ENCODE measurements at places on chromosomes 4 and X. TPM values are rescaled to one million over a fixed set of nuclear protein-coding genes. Genes with fewer than 3 reads are reported as not detected.
A peak's percentile ranks its signal among the peaks of the same experiment; 100 is the strongest.

GRCh38 chrX:9644335-9644734 lies 121.3 kb downstream of the GPR143 start:
- DNase-seq = peak; percentile 23

- DNase-seq = no peak
Measured at GRCh38 chr4:185396724-185397385, at the start of gene ANKRD37. Gene ANKRD37, plus strand, starts transcription at chr4:185396841. Its CDS starts 83 bp downstream, at chr4:185396924.

- no peak for DNase-seq
Measured at GRCh38 chrX:19281256-19281655, 62.5 kb upstream of the PDHA1 start.

DNA sequence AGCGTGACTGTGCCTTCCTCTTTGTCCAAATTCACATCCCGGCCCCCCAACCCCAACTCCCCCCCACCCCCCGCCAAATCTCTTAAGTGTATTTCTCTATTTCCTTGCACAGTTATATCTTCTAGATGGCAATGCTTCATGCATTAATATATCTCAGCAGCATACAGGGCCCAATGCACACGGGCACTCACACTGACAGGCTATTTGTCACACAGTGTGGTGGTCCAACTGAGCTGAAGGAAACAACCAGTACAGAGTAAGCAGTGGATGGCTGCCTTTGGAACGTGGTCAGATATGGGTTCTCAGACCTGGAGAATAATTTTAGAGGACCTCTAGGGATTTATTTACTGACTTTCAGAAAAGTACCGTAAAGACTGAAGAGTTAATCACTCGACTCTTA lies 681 bp downstream of the EXOC1 start:
- DNase-seq = no peak

GRCh38 chrX:33416273-33416805 lies 205.0 kb upstream of the DMD start:
- no peak for DNase-seq

GRCh38 chr4:11729548-11729947 lies 300.9 kb upstream of the HS3ST1 start:
- no peak for DNase-seq

DNA sequence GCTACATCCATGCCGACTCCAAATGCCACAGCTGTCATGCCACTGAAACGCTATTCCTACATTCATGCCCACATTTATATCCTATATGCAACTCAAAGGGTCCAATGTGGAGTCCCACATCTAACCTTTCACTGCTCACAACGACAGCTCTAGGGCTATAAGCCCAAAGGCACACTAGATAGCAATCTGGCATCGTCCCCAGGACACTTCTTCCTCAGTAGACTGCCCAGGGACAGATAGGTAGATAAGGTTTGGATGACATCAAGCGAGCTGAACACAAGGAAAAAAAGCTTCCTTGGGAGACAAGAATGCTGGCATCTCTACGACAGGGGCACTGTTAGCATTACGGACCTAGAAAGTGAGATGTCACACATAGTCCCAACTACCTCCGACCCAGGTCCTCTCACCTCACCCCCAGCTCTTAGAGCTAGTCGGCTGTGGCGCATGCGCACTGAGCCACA lies 685 bp downstream of the RAB9B start:
- DNase-seq = no peak

DNA sequence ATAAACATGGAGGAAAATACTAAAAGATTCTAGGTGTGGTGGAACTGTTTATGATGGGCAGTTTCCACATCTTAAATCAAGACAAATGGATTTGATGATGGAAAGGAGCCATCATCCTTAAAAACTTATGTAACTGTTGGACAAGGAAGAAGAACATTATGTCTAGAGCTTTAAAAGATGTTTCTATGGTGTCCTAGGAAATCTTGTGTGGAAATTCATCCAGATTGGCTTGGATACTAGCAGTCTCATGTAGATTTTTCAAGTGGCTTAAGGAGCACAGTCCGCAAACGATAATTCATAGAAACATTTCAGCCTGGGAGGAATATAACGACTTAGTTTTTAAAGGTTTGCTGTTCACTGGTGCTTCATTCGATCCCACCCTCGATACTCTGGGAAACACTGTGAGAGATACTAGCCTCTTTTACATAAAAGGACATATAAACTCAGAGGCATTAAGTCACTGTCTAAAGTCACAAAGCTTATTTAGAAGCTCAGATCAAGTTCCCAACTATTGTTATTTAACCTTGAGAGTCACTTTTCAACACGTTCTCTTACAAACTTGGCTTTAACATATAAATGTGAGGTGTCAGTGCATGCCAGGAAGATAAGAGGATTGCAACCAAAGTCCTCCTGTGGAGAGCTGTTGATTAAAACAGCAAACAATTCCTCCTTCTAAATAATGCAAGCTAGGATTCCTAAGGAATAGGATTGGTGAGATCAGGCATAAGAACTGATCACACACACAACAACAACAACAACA lies 135.7 kb upstream of the SCML1 start:
- no peak for DNase-seq

DNA sequence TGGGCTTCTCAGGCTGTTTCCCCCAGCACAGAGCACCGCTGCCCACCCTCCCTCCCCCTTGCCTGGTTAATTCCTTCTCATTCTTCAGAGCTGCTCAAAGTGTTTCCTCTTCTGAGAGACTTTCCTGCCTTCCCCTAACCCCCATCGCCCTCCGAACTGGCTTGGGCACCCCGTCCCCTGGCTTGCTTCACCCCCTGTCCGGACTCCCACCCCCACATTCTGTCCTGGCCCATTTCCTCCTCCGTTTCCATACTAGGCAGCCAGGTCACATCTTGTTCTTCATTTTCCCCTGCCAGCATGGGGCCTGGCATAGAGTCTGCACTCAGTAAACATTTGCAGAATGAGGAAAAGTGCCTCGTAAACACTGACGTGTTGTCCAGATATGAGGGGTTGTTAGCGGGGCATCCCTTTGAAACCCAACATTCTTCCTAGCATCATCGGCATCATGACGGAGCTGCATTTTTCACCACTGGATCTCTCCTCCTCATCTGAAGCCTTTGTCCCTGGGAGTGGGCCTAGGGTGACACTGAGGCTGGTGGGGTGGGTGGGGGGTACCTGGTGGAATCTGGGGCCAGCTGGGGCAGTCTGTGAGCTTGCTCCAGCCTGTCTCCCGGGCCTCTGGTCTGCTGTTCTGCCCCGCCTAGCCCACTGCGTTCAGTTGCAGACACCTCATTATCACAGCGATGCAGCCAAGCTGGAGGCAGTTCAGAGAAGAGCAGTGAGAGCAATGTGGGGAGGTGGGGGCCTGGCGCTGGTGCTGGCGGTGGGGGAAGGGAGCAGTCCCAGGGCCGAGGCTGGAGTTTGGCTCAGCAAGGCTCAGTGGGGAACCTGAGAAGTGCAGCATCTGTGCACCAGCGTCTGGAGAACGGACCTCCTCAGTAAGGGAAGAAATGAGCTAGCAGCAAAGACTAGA lies 149.4 kb upstream of the PJA1 start:
- no peak for DNase-seq

- DNase-seq = no peak
Measured at GRCh38 chr4:79247695-79248394, 78.0 kb downstream of the NAA11 start.

- DNase-seq = peak; percentile 54
Measured at GRCh38 chr4:76993787-76994641, 44.5 kb downstream of the SEPTIN11 start.

- DNase-seq = no peak
Measured at GRCh38 chr4:151721466-151721865, 39.3 kb downstream of the GATB start.

GRCh38 chrX:66672106-66672505 lies 33.2 kb upstream of the EDA2R start:
- no peak for DNase-seq

DNA sequence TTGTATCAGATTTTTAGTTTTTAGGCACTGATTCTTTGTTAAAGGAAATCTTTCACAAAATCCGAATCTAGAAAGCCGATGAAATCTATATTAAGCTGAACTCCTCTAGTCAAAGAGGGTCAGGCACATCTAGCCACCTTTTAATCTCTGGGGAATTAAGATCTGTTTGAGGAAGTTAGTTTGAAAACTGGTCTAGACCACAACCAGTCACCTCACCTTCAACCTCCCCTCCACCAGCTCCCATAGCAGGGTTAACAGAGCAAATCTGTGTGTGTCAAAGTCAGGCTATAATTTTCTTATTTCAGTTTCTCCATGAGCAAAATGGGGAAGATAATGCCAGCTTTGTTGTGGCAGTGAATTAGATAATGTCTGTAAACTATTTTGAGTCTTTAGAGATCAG lies 110.0 kb upstream of the IGFBP7 start:
- DNase-seq = no peak

DNA sequence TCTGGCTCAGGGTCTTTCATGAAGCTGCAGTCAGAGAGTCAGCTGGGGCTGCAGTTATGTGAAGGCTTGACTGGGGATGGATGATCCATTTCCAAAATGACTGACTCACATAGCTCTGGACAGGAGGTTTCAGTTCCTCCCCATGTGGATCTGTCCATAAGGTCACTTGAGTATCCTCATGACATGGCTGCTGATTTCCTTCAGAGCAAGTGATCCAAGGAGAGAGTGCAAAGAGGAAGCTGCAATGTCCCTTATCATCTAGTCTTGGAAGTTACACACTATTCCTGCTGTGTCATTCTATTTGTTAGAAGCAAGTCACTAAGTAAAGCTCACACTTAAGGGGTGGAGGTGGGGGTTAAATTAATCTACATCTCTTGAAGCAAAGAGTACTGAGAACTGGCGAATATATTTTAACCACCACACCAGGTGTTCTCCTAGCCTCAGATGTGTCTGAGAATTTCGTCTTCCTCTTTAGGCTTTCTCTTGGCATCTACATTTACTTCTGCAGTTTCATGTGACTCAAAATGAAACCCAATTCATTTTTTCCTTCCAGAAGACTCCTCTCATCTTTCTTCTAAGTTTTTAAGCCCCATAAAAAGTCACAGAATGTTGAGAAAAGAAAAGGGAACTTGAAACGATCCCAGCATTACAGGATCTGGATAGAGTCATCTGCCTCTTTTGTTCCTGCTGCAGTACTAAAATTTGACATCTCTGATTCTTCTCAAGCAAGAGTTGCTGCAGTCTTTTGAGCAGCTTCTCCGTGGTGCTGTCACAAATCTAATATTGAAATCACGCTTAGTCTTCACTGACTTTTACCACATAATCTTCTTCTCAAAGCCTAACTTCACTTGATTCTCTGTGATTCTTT lies 3.8 kb upstream of the GRPR start:
- DNase-seq = no peak

GRCh38 chrX:14616301-14616700 lies 87.0 kb downstream of the GLRA2 start:
- no peak for DNase-seq

GRCh38 chr4:144701683-144702233 lies 55.8 kb downstream of the HHIP start:
- no peak for DNase-seq

GRCh38 chr4:110247591-110247990 lies 49.2 kb upstream of the ELOVL6 start:
- no peak for DNase-seq

- DNase-seq = no peak
Measured at GRCh38 chrX:137567682-137568232, 1.8 kb downstream of the ZIC3 start.

GRCh38 chr4:186161138-186161537 lies 30.2 kb upstream of the CYP4V2 start:
- DNase-seq = peak; percentile 31

GRCh38 chr4:37070041-37070440 lies 174.5 kb upstream of the NWD2 start:
- DNase-seq = no peak

DNA sequence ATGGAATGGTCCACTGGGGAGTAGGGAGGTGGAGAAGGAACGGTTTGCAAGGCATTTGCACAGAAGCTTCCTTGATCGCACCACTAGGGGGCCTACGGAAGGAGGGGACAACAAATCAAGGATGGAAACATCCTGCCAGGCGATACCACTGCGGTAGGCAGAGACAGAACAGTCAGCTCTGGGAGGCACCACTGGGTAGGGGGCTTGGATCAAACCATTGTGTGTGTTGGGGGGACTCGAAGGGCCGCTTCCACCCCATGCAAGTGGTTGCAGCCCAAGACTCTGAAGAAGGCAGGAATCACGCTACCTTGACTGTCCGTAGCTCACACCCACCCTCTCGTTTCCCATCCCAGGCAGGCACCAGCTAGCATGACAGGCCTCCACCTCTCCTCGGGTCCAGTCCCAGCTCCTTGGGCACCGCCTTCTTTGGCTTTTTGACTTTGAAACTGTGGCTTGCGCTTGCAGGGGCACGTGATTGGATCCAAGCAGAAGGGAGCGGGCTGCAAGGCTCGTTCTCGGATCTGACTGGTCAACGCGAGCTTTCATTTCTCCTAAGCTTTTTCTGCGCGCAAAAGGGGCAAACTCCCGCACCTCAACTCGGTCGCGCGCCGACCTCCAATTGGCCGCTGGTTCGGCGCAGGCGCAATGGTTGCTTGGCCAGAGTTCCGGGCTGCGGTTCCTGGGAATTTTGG lies 28.4 kb downstream of the GAGE1 start:
- no peak for DNase-seq

DNA sequence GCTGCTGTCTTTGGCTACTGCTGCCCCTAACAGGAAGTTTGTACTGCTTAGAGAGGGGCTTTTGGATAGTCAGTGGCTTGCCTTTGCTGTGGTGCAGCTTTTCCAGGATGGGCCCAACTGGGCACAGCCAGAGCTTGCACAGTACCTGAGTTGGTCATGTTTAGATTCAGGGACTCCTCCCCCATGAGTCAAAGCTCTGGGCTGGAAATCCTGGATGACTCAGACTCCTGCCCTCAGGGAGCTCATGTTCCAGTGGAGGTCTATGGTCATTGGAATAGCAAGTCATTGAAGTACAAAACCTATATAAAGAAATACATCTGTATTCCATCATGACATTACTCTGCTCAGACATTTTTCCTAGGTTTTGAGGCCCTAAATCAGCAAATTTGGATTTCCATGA lies 66.7 kb upstream of the PJA1 start:
- no peak for DNase-seq

DNA sequence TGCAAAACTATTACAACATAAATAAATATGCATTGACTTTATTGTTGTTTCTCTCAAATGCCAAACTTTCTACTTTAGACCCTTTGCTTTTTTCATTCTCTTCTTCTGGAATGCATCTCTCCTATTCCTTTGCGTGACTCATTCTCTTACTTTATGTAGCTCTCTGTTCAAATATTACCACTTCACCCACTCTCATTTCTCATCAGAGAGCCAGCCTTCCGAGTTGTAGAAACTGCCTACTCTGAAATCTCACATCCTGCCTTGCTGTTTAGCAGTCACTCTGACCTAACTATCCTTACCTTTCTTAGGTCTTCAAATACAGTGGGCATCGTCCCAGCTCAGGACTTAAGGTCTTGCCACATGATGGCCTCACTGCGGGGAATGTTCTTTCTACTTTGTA lies 143.5 kb downstream of the GALNTL6 start:
- no peak for DNase-seq

DNA sequence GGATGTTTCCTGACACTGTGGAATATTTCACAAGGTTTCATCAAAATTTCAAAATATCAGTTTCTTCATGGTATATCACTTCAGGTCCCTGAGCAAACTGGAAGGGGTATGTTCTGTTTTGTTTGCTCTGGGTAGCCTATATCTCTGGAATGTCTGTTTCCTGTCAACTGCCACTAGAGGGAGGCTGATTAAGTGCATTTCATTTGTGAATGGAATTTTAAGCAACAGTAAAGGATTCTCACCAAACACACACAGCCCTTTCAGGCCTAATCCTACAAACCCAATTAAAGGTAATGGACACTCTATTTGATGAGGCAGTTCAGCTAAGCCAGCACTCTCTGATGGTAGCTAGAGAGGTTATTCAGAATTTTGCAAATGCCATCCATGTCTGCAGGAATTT lies 307.1 kb downstream of the TEX13A start:
- no peak for DNase-seq

The BTK gene
- not detected for total RNA-seq

The NPFFR2 gene
- not detected for total RNA-seq
